ENCODE measurements at places on chromosomes 11 and 22.

DNA sequence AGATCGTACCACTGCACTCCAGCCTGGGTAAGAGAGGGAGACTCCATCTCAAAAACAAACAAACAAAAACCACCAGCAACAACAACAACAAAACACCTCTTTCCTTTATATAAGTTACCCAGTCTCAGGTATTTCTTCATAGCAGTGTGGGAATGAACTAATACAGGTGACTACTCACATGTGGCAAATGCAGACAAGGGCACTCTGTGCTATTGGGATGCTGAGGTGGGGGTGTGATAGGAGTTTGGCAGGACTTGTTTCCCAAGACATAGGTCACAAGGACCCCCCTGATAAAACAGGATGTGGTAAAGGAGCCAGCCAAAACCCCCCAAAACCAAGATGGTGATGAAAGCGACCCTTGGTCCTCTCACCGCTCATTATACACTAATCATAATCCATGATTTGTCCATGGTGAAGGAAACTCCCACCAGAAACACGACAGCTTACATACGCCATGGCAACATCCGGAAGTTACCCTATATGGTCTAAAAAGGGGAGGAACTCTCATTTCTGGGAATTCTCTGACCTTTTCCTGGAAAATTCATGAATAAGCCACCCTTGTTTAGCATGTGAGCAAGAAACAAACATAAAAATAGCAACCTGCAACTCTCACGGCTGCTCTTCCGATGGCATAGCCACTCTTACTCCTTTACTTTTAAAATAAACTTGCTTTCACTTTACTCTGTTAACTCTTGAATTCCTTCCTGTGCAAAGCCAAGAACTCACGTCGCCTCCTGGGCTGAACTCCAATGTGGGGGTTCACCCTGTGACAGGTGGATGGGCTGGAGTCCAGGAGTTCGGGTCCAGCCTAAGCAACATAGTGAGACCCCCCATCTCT is 18.8 kb upstream of the INCENP start:
- DNase-seq, result peak; percentile 56

GRCh38 chr22:39685336-39686177 is 115.0 kb downstream of the CACNA1I start:
- DNase-seq, result no peak

DNA sequence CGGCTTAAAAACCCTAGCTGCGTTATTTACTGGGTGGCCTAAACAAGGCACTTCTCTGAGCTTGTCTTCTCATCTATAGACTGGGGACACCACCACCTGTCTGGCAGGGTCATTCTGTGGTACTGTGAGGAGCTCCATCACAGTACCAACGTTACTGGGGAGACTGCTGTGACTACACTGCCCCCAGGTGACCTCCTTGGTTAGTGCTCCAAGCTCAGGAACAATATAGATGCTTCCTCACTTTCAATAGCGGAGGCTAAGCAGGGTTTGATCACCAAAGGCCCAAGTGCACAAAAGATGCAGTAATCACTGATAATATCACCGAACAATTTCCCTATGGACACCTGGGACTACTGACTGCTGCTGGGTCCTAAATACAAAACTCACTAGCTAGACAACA is 18.8 kb downstream of the PRPF19 start:
- no peak for DNase-seq

DNA sequence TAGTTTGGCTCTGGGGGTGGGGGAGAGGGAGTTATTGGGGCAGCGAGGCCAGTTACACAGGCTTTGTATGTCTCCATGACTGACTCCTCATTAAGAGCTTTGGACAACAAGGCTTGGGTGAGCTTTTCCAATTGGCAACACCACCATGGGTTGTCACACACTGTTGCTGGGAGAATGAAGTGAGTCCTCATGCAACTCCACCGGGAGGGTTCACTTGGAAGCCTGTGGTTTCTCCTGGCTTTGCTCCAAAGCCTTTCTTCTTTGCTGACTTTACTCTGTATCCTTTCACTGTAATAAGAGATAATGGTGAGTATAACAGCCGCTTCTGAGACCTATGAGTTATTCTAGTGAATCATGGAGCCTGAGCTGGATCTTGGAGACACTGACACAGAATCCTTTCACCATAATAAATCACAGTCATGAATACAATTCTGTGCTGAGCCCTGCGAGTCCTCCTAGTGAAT is 24.9 kb downstream of the EIF3F start:
- no peak for DNase-seq

DNA sequence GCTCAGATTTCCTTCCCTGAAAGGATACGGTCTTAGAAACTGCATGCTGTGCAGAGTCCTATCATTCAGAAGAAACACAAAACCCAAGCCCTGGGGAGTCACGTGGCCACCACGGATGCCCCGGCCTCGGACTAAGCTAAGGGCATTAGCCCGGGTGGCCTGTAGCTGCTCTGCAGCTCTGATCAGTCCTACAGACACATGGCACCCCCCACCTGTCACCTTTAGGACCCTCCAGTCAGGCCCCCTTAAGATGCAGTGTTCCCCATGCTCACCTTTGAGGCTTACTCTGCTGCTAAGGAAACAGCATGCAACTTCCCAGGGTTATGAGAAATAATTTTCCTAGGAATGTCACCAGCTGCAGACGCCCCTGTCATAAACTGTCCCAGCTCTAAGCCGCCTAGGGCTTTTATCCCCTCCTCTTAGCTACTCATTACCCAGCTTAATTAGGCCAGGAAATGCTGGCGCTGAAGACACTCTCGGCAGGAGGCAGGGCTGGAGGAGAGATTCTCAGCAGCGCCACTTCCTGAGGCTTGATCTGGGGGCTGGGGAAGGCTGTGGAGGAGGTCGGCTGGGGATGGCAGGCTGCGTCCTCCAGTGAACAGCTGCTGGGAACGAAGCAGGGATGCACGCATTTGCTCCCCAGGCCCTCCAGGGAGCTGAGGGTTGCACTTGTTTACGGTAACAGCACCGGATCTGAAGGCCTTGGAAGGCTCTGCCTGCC is 47.2 kb upstream of the ADA2 start:
- peak; percentile 49 for DNase-seq

GRCh38 chr11:5247472-5248192 is 2.0 kb downstream of the HBG1 start:
- DNase-seq, result no peak

DNA sequence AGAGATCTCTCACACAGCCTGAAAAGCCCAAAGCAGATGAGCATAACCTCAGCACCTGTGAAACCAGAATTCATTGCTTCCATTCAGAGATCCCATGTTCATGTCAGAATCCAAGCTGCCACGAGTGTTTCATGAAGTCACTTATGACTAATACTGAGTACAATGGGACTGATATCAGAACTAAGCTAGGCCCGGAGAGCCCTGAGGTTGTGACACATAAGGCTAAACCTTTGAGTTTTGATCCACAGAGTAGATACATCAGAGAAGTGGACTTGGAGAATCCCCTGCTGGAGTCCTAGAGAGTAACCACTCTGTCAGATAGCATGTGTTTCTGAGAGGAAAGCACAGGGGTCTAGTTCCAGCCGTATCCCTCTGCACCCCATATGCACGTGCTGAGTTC is 890 bp upstream of the GLYATL1 start:
- no peak for DNase-seq

GRCh38 chr11:3014057-3014938 is 22.2 kb upstream of the NAP1L4 start:
- DNase-seq, result no peak

DNA sequence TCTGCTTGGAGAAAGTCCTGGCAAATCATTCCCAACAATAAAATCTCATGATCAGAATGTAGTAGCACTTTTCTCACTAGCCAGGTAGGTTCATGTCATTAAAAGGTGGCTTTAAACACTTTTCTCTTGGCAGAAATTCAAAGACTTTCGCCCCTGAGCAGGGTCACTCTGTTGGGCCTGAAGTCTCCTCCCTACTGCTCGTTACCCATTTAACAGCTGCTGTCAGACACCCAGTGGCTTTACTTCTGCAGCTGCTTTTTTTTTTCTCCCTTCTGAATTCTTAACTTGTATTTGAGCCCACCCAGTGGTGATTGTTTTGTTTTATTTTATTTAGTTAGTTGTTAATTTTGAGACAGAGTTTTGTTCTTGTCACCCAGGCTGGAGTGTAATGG is 25.0 kb downstream of the ARHGAP8 start:
- no peak for DNase-seq

- DNase-seq, result no peak
Observed at GRCh38 chr22:29113319-29113718, 40.5 kb downstream of the KREMEN1 start.

DNA sequence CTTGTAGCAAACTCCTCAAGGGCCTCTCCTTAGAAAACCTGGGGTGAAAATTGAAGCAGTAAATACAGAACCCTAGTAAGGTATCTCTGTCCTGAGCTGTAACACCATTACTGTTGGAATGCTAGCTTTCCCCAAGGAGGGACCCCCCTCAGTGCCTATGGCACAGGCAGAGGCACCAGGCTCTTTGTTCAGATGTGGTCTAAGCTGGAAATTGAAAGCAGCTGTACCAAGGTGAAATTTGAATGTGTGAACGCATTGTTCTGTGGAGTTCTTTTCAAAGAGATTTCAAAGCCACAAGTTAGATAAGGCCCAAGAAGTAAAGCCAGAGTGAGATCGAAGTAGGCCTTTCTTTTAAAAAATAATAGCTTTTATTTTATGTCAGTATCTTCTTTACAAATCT is 71.9 kb upstream of the HORMAD2 start:
- no peak for DNase-seq

DNA sequence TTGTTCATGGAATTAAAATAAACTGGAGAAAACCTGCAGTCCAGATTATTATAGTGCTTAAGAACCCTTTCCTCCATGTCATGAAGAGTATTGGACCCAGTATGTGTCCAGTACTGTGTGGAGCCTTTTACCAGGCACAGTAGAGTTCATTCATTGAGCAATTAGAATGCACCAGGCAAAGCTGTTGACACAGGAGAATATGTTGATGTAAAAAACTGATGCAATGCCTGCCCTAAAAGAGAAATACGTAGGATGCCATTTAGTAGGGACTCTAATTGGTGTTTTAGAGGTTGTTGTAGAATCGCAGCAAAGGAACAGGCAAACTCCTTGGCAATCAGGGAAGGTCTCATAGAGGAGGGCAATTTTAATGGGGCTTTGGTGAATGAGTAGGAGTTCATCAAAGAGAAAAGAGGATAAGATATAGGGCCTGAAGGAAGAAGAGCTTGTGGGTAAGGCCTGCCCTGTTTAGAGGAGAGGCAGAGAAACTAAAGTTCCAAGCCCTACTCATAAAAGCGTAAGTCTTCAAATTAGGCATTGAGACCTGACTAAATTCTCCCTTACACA is 126.4 kb downstream of the SEZ6L start:
- no peak for DNase-seq

DNA sequence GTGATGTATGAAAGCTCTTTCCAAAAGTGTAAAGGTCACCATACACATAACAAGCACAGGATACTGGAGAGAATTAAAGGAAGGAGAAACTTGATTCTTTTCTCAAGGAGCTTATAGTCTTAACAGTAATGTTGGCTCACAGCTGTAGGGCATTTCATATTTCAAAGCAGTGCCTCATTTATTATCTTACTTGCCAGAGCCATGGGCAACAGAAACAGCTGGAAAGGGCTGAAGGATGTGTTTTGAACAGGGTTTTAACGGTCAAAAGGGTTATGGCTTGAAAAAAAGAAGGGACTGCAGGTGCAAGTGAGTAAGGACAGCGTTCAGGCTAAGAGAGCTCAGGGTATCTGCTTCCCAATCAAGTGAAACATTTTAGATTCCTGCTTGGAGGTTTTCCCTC is 2.7 kb upstream of the GRAMD1B start:
- DNase-seq, result no peak

- no peak for DNase-seq
Observed at GRCh38 chr22:35539487-35539886, 1.1 kb upstream of the RASD2 start.

DNA sequence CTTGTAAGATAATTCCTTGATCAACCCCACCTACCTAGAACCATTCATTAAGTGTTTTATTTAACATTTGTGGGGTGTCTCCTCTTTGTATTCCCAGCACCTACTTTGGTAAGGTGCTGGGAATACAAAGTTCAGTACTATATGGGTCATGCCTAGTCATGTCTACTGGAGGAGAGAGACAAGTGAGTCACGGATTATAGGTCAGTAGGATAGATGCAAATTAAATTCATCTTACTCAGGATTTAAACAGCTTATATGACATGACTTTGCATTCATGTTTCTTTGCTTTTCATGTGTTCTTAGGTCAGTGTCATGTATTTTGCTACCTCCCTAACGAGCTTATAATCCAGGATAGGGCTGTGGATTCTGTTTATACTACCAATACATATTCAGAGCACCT is 3.4 kb upstream of the FADS1 start:
- DNase-seq, result no peak

- DNase-seq, result no peak
Observed at GRCh38 chr11:115459563-115459962, 44.7 kb downstream of the CADM1 start.

- DNase-seq, result peak; percentile 81
Observed at GRCh38 chr22:50627642-50628542, at the start of gene ARSA. Gene ARSA (minus strand): TSS chr22:50628152. CDS start chr22:50627779, 373 bp downstream.

- DNase-seq, result peak; percentile 31
Observed at GRCh38 chr11:85886089-85887056, 31.2 kb downstream of the CCDC83 start.

- DNase-seq, result peak; percentile 65
Observed at GRCh38 chr22:44147821-44148574, 32.7 kb upstream of the PARVG start.

DNA sequence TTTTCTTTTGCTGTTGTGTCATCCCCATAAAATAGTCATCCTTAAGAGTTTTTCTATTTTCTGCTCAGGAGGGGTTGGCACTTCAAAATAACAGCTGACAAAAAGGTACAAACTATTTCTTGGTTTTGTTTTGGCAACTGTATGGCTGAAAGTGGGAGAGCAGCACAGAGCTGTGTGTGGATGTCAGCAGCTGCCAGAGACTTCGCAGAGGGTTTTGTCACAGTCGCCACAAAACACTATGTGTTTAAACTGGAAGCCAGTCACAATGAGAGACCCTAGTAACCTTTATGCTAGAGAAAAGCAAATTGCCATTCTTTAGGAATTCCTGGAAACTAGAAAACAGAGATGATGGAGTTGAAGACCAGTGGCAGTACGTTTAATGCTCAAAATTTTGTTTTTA is 189.6 kb upstream of the CCDC90B start:
- no peak for DNase-seq

DNA sequence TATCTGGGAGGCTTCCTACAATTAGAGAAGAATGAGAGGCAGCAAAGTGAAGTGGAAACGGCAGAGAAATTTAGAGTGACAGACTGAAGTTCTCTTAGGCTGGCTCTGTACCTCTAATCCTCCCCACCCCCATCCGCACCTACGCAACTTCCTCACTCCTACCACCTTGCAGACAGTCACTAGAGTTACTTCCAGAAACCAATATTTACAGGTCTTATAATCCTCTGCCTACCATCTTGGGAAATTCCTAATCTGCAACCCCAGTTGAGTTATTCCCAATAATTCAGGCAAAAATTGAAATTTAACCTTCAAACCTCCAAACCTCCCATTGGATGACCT is 71.7 kb downstream of the PAK1 start:
- DNase-seq, result no peak

DNA sequence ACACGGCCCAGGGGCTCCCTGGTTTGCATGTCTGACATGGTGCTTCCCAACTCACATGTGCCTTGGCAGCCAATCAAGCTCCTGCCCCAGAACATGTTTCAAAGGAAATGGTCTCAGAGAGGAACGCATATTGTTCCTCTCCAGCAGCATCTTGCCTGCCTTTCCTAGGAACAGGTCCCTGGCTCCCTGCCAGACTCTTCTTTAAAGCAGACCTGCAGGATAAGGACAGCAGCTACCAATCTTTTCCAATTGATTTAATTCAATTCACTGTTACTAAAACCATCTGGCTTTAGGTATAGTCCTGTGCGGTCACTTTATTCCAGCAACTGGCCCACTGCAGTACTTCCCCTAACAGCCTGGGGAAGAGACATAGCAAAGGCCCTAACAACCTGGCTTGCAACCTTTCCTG is 79.9 kb downstream of the AMBRA1 start:
- DNase-seq, result peak; percentile 45
